ENCODE measurements at places on chromosomes 16 and 17.

GRCh38 chr17:50326831-50327364 is 19.0 kb upstream of the XYLT2 start:
- no peak for DNase-seq

DNA sequence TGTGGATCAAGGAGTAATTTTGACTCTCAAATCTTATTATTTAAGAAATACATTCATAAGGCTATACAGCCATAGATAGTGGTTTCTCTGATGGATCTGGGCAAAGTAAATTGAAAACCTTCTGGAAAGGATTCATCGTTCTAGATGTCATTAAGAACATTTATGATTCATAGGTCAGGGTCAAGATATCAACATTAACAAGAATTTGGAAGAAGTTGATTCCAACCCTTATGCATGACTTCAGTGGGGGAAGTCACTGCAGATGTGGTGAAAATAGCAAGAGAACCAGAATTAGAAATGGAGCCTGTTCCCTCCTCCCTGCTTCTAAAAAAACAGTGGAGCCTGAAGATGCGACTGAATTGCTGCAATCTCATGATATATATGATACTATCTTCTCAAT is 36.6 kb upstream of the HNF1B start:
- no peak for DNase-seq

- DNase-seq: no peak
Measured at GRCh38 chr16:9645911-9646310, 536.3 kb downstream of the GRIN2A start.

DNA sequence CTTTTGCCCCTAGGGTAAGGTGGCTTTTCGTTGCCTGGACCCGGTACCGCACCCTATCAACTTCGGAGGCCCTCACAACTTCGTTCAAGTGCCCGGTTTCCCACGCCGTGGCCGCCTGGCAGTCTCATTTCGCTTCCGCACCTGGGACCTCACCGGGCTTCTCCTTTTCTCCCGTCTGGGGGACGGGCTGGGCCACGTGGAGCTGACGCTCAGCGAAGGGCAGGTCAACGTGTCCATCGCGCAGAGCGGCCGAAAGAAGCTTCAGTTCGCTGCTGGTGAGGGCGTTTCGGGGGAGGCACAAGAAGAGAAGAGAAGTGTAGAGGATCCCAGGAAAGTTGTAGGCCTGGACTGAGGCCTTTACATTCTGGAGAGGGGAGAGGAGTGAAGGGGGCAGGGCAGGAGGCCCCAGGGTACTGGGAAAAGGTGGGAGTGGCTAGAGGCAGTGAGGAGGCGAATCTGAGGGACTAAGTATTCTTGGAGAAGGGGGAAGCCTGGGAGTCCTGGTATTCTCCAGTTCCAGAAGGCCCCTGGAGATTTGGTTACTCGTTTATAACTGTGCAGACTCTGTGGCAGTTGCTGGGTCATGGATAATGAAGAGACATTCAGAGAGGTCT is 5.5 kb downstream of the CNTNAP1 start:
- no peak for DNase-seq

DNA sequence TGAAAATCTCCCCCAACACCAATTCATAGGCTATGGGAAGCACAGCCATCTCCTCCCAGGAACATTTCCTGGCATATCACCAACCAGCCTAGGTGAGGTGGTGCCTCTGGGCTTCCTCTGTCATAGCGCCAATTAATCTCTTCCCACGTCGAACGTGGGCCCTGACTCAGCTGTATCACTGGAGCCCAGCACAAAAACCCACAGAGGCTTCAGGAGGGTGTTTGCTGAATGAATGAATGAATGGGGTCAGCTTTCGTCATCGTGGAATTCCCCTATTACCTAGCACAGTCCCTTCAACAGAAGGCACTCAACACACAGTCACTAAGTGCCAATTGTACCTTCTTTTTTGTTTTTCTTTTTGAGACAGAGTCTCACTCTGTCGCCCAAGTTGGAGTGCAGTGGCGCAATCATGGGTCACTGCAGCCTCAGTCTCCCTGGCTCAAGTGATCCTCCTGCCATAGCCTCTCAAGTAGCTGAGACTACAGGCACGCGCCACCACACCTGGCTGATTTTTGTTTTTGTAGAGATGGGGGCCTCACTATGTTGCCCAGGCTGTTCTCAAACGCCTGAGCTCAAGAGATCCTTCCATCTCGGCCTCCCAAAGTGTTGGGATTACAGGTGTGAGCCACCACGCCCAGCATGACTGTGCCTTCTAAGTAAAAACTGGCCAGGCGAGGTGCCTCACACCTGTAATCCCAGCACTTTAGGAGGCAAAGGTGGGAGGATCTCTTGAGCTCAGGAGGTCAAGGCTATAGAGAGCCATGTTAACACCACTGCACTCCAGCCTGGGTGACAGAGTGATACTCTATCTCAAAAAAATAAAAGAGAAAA is 4.1 kb downstream of the ZNF688 start:
- DNase-seq: no peak

- no peak for DNase-seq
Measured at GRCh38 chr16:10480151-10480550, 94.3 kb downstream of the ATF7IP2 start.

GRCh38 chr17:33457477-33457876 is 164.4 kb upstream of the ASIC2 start:
- no peak for DNase-seq

DNA sequence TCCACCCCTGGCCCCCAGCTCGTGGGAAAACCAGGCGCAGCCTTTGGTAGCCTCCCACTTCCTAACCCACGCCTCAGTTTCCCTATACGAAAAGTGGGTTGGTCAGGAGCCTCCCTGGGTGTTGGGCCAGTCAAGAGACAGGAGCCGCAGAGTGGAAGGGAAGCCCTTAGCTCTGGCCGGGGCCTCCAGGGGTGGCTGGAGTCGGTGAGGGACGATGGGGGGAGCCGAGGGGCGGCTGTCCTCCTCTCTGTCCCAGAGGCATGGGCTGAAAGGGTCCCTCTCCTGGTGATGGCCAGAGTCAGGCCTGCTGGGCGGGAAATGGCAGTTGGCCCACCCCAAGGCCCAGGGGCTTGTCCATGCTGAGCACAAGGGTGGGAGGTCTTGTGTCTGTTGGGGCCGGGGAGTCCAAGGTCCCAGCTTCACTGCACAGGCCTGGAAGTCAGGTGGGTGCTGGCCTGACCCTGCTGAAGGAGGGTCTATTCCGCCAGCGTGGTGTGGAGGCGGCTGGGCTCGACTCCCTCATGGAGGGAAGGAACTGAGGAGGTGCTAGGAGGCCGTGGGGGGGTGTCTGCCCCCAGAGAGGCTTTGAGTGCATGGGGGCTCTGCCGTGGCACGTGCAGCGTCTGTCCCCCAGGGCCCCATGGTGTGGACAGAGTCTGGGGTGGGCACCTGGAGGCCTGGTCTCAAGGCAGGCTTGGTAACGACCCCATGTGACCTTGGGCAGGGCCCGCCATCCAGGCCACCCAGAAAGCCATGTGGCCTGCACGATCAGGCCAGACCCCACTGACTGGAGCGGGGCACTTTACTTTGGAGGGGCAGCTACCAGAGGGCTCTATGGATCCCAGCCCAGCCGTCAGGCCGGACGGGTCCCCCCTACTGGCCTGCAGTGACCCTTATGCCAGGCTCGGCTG is 1.1 kb downstream of the SLC16A3 start:
- DNase-seq: no peak

- DNase-seq: no peak
Measured at GRCh38 chr17:7005716-7006115, 6.7 kb upstream of the RNASEK start.

DNA sequence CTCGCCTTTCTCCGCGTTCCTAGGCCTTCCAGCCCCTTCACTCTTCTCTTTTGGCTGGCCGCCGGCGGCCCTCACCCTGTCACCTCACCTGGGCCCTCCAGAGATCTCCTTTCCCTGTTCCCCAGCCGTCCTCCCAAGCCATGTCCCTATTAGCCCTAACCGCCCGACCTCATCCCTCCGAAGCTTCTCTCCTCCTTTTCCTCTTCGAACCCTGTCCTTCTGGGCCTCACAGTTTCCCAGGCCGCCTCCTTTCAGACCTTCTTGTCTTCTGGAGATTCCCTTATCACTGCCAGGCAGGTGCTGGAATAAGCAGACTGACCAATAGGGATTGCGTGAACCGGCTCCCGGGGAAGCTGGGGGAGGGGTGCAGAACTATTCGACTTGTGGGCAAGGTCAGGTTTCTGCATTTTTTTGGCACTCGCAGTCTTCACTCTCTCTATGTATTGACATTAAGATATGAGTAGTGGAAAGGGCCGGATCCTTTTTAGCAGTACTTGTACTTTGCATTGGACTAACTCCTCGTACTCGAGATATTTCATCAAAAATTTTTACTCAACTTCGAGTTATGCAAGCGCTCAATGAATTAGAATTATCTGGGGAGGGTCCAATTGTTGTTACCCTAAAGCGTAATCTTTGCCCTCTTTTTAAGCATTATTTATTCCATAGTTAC is 690 bp downstream of the RHOT1 start:
- DNase-seq: peak; percentile 62

GRCh38 chr16:16183562-16183961 is 39.7 kb downstream of the ABCC6 start:
- DNase-seq: no peak

- no peak for DNase-seq
Measured at GRCh38 chr17:68152161-68152571, 95.7 kb upstream of the AMZ2 start.

All from NCI-H1092 treated with DMSO at 0.1 percent for 48 hours (cell line).